Stimulated activated CD4-positive, alpha-beta T cell treated with anti-CD3 and anti-CD28 coated beads, Interleukin-1b, Interleukin-23, amount 100 ng/mL, for 1 hour (primary cell): ENCODE measurements at places on chromosomes 6 and 20.

DNA sequence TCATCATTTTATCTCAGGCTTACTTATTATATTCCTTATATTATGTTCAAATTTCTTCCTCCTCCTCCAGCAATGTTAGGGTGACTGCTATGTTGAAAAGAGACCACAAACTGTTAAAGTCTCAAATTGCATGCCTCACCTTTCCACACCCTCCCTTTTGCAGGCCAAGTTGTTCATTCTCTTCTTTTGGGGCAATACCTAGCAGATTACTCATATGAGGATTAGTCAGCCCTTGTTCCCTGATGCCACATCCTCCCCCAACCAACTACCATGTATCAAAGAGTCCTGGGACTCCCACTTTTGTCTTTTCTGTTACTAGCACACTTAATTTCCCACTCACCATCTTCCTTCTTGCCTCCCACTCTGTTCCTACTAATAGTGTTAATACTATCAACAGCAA lies 434.7 kb downstream of the BCKDHB start:
- DNase-seq, result no peak

DNA sequence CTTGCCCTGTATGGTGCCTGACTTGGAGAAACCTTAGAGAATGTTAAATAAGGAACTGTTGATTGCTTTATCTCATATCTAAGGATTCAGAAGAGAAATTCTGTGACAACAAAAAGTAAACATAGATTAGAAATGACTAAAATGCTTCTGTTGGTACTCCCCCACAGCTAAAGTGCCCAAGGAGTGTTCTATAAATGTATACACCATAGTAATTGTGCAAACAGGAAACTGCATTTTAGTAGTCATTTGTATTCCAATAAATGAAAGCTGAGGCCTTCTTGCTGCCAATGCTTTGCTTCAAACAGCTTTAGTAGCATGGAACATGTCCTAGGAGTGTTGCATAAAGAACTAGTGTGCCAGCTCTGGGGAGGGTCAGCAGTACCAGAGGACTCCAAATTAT lies 343.7 kb upstream of the IRAK1BP1 start:
- no peak for DNase-seq

GRCh38 chr6:114135363-114135971 lies 164.5 kb upstream of the HDAC2 start:
- DNase-seq, result no peak

- no peak for DNase-seq
These were observed 5.8 kb downstream of the BTN3A3 start for GRCh38 chr6:26445934-26446667.

GRCh38 chr20:43508106-43508505 lies 609 bp downstream of the L3MBTL1 start:
- DNase-seq, result no peak

- DNase-seq, result no peak
These were observed 46.8 kb downstream of the FARS2 start for GRCh38 chr6:5308066-5308465.

DNA sequence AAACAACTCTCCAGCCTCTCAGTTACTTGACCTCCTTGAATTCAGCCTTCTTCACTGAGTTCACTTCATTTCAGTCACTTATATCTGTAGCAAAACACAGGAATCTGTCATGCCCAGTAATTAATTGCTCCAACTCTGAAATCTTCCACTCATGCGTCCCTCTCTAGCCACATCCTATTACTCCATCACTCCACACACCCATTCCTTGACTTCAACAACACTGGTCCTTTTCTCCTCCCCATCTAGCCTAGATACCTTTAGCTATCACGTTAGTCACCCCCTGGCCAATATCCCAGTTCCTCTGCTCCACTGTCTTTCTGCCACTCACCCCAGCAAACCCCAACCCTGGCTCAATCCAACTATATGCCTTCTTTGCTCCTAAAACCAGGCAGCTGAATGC lies 7.7 kb downstream of the ZHX3 start:
- DNase-seq, result no peak

GRCh38 chr6:130395164-130395563 lies 29.3 kb downstream of the TMEM200A start:
- no peak for DNase-seq

DNA sequence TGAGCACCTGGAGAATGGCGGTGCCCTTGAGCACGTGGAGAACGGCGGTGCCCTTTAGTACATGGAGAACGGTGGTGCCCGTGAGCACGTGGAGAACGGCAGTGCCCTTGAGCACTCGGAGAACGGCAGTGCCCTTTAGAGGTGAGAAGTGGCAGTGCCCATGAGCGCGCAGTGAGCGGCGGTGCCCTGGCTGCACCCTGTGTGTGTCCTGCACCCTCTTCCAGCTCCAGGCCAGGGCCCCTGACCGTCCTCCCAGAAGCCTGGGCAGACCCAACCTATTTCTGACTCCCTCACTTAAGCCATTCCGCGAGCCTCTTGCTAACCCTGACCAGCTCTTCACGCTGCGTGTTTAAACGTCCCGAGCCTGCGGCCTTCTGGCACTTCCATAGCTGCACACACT lies 151.3 kb downstream of the DLL1 start:
- no peak for DNase-seq

DNA sequence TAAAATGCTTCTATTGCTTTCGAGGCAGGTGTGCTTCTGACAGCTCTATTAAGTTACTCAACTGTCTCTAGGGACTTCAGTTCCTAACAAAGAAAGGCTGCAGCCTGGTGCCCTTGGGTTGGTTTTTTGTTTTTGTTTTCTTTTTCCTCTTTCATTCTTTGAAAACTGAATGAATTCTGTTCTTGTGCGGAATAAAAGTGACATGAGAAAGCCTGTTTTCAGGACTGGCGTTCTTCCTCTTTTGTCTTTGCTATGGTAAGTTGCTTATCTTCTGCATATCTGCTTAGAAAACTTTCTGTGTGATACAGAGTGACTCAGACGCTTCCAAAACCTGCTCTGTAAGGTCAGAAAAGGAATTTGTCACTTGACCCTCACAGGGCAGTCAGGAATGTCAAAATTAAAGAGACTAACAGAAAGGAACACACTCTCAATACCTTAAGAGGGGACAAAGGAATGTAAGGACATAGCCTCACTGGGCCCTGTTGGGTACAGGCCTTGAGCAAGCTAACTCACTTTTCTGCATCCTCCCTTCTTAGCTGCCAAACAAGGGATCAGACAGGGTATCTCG lies 56.2 kb upstream of the NHSL1 start:
- DNase-seq, result no peak

GRCh38 chr6:170045981-170046667 lies 244.8 kb downstream of the DLL1 start:
- DNase-seq, result no peak

DNA sequence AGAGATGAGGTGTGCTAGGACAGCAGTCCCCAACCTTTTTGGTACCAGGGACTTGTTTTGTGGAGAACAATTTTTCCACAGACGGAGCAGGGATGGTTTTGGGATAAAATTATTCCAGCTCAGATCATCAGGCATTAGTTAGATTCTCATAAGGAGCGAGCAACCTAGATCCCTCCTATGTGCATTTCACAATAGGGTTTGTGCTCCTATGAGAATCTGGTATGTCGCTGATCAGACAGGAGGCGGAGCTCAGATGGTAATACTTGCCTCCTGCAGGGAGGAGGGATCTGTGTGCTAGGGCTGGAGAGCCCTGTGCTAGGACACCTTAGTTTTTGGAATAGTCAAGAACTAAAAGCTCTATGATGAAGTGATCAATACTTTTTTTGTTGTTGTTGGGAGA lies 2.5 kb downstream of the SMIM13 start:
- no peak for DNase-seq

- no peak for DNase-seq
These were observed 63.1 kb upstream of the UNC93A start for GRCh38 chr6:167227984-167228383.

GRCh38 chr6:11885159-11885558 lies 106.6 kb upstream of the ADTRP start:
- no peak for DNase-seq

GRCh38 chr6:106608080-106608668 lies 21.1 kb downstream of the RTN4IP1 start:
- no peak for DNase-seq

DNA sequence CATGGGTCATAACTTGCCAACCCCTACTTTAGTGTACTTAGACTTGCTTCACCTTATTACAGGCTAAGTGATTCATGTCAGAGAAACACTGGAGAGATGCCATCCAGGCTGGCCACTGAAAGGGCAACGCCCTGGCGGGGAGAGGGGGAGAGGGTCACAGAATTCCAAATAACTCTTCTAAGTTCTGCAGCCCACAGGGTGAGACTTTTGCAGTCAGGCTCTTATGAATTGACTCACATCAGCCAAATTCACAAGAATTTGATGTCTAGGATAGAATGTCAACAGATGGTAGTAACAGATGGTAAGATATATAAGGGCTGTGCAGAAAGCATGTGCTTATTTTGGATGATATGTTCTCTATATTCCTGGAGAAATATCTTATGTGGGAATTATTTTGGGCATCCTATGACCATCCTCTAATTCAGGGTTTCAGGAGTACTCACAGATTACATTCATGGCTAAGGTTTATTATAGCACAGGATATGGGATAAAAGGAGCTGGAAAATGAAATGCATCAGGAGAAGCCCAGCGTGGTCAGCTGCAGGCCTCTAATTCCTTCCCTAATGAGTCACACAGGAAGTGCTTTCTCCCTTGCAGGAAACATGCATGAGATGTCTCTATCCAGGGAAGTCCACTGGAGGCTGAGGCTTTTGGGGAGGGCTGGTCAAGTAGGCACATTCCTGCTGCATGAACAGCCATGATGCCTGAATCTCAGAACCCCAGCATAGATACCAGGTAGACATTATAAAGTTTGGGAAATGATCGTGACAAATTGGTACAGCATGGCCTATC lies 58.7 kb upstream of the RIN2 start:
- no peak for DNase-seq

GRCh38 chr6:89966228-89966544 lies 71.9 kb downstream of the GJA10 start:
- DNase-seq, result no peak

DNA sequence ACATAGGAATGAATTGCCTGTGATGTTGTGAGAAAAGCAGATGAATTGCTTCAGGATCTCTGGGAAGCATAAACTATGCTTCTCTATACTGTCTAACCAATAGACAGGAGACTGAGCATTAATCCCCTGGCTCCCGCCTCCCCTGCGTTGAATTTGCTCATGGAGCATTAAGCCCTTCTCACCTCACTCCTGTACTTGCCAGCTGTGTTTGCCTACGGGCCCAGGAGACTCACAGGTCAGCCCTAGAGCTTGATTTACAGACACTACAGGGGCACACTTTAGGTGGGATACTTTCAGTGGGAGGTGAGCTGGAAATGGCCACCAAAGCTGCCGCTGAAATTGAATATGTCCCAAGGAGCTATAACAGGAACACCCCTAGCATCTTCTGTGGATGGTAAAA lies 418.7 kb downstream of the CBLN4 start:
- no peak for DNase-seq

DNA sequence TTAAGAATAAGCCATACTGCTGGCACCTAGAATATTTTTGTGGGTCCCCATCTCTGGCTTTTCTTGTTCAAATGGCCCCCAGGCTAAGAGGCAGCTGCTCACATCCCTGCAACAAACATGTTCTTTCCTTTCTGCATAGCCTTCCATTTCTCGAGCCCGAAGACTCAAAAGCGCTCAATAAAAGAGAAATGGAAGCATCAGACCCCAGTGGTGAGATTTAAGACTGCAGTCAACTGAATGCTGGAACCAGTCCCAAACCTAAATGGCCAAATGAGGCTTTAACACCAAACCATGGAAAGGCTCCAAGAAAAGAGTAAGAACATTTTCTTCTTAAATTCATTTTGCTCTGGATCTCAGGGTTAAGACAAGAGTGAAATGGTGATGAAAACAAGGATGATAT lies 122.1 kb upstream of the TRAF3IP2 start:
- DNase-seq, result no peak

DNA sequence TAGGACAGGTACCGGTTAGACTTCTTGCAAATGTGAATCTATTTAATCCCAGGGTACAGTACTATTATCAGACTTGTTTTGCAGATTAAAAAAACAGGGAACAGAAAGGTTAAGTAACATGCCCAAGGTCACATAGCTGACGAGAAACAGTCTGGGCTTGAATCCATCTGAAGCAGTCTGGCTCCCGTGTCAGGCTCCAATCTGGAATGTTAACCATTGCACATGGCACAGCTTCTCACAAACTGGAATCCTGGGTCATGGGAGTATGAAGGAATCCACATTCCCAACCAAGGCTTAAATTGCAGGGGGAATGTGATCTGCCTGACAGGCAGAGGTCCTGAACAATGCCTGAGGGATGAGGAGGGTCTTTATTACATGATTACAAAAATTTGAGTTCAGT lies 187.5 kb upstream of the SPTLC3 start:
- no peak for DNase-seq
